Stimulated activated CD8-positive, alpha-beta memory T cell treated with anti-CD3 and anti-CD28 coated beads, Interleukin-7, amount 100 ng/mL, for 1 hour (primary cell): ENCODE measurements at places on chromosomes 5 and 9.

- no peak for DNase-seq
Measured at GRCh38 chr5:180338001-180338707, 15.0 kb downstream of the GFPT2 start.

GRCh38 chr5:108093186-108093585 is 288.7 kb downstream of the FBXL17 start:
- DNase-seq = no peak

DNA sequence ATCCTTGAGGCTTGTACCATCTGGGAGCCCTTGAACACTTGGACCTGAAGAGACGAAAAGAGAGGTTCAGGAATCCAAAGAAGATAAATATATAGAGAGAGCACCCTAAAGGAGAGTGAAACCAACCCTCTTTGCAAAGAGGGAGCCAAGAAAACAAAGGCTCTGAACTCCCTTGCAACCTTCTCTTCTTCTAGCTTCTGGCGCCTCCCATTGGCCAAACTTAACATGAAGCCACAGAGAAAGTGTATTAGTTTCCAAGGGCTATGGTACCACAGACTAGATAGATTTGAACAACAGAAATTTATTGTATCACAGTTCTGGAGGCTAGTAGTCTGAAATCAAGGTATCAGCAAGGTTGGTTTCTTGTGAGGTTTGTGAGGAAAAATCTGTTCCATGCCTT is 175.1 kb downstream of the HCN1 start:
- no peak for DNase-seq

DNA sequence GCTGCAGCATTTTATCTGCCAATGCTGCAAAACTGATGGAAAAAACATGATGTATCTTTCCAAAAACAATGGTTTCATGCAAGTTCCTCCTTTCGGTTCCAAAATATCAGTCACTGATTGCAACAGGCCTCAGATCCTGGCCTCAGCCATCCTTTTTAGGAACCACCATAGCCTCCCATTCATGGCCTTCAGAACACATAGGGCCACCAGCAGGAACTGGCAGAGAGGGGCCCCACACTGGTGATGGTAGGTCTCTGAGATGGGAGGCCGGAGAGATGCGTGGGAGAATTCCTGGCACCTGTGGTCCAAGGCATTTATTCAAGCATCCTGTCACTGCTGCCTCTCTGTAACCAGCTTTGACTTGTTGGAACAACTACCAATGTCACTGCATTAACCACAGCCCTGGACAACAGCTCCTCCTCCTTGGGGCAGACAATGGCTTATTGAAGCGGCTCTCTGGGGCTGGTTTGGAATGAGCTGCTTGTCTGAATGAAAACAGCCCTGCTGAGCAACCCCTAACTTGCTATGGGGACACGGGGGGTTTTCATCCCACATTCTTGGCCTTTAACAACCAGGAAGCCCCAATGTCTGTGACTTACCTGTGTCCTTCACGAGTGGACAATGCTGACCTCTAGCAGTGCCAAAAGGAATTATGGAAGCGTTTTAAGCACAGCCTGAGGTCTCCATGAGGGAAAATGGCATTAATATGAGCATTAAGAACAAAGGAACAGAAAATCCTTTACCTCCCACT is 108.1 kb downstream of the LHFPL2 start:
- DNase-seq = no peak

DNA sequence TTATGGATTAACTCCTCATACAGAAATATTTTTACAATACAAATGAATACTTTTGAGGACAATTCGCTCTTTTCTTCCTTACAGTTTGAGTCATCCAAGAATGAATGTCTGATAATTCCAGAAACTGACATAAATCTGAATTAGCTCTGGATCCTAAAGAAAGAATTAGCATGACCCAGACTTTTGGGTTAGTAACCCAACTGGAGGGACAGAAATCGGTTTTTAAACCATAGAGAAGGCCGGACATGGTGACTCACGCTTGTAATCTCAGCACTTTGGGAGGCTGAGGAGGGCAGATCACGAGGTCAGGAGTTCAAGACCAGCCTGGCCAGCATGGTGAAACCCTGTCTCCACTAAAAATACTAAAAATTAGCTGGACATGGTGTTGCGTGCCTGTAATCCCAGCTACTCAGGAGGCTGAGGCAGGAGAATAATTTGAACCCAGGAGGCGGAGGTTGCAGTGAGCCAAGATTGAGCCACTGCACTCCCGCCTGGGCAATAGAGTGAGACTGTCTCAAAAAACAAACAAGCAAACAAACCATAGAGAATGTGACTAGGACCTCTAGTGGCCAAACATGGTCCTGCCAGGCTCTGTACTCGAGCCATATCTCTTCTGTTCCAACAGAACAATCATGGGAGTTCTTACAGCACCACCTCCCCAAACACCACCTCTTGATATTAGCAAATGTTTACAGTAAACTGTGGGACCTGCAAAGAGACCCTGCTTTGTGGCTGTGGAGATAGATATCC is 44.8 kb downstream of the LURAP1L start:
- no peak for DNase-seq

- DNase-seq = no peak
Measured at GRCh38 chr5:74382987-74383593, 257.4 kb downstream of the ENC1 start.

GRCh38 chr5:93598091-93599000 is 15.3 kb downstream of the NR2F1 start:
- DNase-seq = no peak

DNA sequence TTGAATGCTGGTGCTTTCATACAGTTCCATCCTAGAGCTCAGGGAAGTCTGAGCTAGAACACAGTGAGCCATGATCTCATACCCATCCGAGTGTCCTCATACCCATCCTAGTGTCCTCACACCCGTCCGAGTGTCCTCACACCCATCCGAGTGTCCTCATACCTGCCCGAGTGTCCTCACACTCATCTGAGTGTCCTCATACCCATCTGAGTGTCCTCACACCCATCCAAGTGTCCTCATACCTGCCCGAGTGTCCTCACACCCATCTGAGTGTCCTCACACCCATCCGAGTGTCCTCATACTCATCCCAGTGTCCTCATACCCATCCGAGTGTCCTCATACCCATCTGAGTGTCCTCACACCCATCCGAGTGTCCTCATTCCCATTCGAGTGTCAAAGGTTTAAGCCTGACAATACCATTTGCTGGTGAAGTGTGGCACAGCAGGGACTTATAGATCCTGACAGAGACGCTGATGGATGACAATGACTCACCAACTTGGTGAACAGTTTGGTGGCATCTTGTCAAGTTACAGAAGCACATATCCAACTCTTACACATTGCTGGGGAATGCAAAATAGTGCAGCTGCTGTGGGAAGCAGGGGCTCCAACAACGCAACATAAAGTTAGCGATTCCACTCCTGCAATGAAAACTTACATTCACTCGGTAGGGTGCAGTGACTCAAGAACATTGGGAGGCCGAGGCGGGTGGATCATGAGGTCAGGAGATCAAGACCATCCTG is 77.0 kb upstream of the COL5A1 start:
- no peak for DNase-seq

GRCh38 chr5:124986667-124987066 is 240.2 kb upstream of the ZNF608 start:
- no peak for DNase-seq

GRCh38 chr5:124528838-124529237 is 217.6 kb downstream of the ZNF608 start:
- no peak for DNase-seq

- DNase-seq = no peak
Measured at GRCh38 chr5:157563373-157563928, 12.1 kb downstream of the ADAM19 start.

- no peak for DNase-seq
Measured at GRCh38 chr5:179118338-179118737, 58.2 kb downstream of the ZNF354C start.

DNA sequence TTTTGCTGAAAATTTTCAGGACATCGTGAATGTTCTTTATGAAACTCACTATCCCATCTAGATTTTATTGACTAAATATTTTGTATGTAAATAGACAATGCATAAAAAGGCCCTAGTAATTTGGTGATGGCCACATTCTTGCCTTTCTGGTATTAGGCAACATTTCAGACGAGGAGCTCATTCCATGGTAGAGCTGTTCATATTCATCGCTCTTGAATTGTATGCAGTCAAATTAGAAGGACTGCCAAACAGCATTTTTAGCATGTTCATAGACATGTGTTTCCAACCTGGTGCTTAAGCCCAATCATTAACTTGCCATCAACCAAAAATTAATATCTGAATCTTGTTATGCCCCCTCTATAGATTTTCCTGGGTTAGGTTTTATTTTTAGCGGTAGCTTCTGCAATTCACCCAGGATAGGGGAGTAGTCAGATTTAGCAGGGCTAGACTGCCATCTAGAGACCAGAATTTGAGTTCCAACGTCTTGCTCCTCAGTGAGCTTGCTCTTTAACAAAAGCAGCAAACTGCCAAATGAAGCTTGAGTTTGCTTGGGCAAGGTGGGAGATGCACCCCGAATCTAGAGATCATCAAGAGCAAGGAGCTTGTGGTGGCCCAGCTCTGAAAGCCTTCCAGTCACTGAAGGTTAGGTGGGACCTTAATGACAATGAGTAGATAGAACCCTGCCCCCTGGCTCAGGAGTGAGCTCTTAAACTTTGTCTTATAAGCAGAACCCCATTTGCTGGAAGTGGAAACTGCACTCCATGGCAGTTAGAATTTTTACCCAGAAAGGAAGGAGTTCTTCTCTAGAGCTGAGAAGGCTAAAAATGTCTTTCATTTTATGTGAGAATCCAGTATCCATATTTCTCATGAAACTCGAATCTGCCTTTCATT is 456.2 kb downstream of the RASEF start:
- no peak for DNase-seq

- DNase-seq = no peak
Measured at GRCh38 chr5:116675626-116675910, 100.9 kb upstream of the SEMA6A start.

DNA sequence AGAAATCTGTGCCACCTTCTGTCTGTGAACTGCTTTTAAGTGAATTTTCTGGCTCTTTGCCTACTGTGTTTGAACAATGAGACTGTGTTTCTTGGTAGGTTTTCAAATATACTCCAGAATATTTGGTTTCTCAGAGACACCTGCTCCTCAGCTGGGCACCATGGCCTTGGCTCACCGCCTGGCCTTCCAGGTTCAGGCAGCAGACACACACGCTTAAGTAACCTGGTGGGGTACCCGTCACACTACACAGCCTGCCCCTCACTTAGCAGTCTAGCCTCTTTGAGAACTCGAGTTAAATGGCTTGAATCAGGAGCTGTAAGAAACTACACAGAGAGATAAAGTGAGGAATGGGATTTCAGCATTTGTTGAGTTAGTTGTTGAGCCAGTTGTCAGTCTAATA is 530.5 kb downstream of the MTRR start:
- no peak for DNase-seq

DNA sequence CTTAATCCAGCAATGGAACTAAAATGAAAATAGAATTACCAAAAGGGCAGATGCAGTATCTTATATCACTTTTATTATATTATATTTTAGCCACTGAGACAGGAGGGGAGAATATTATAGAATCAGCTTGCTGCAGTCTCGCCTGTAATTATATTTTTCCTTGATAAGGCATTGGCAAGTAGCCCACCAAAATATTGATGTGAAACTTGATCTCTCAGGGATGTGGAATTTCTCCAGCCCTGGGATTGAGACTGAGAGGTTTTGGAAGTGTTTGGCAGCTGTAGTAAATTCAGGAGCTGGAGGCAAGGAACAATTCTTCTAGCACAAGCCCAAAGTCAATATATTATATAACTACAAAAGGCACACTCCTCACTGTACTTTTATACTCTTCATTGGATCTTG is 142.1 kb upstream of the ADAMTSL1 start:
- DNase-seq = no peak

- DNase-seq = no peak
Measured at GRCh38 chr5:179079165-179079987, 19.2 kb downstream of the ZNF354C start.

GRCh38 chr9:131457746-131458145 is 45.0 kb upstream of the POMT1 start:
- no peak for DNase-seq

- DNase-seq = no peak
Measured at GRCh38 chr5:89435347-89435746, 552.4 kb upstream of the MEF2C start.

- no peak for DNase-seq
Measured at GRCh38 chr9:134297083-134297410, 29.2 kb upstream of the RXRA start.

DNA sequence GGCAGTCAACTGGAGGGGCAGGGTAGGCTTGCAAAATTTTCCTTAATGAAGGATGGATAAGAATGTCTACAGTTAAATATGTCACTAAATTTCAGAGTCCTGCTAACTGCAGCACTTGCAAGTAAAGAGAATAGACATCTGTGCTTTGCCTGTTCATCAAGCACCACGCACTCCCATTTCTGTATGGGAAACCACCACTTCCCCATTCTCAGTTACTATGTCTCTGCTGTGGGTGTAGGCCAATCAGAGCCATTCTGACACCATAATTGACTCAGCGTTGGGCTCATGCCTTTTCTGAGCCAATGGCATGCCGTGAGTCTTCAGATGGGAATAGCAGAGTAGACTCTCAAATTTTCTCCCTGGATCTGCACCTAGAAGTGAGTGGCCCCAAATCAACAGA is 247.5 kb downstream of the GABRB2 start:
- DNase-seq = no peak

- no peak for DNase-seq
Measured at GRCh38 chr5:158928404-158928803, 171.3 kb downstream of the EBF1 start.

DNA sequence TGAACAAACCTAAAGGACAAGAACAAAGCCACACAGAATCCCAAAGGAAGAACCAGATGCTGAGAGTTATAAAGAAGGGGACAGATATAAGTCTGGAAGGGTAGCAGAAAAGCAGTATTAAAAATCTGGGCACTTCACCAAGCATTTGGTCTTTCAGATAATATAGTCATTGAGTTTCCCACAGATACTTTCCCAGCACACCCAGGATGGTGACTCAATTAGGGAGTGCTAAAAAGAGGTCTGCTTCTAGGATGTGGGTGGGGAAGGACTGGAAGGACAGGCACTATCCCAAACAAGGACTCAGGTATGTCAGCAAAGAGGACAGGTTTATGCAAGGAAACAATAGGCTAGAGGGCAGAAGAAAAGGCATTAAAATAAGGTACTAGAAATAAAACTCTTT is 59.3 kb downstream of the DIAPH1 start:
- no peak for DNase-seq

GRCh38 chr9:94869415-94869843 is 142.9 kb downstream of the AOPEP start:
- no peak for DNase-seq

GRCh38 chr5:126847456-126847820 is 70.5 kb downstream of the LMNB1 start:
- no peak for DNase-seq

- no peak for DNase-seq
Measured at GRCh38 chr9:86549920-86550319, 195.7 kb upstream of the TUT7 start.
